ENCODE measurements at places on chromosomes 11 and 22.

DNA sequence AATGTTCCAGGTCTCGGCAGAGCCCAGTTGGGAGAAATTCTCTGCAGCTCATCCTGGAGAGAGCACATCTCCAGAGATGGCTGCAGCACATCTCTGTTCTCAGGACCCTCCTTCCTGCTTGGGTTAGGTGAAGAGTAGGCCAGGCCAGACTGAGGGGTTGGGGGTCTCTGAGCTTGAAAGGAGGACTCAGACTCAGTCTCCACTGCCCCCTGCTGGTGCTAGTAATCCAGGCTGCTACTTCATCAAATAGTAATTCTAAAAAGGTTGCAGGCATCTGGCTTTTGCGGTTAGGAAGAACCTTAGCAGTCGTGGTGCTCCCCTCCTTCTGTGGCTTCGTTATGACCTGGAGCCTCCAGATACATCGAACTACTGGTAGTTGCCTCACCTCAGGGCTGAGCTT lies 9.7 kb downstream of the TUB start:
- DNase-seq, result no peak

- DNase-seq, result no peak
Measured at GRCh38 chr11:1497600-1497999, 11.0 kb upstream of the MOB2 start.

GRCh38 chr11:14519597-14519916 lies 629 bp downstream of the PSMA1 start:
- no peak for DNase-seq

DNA sequence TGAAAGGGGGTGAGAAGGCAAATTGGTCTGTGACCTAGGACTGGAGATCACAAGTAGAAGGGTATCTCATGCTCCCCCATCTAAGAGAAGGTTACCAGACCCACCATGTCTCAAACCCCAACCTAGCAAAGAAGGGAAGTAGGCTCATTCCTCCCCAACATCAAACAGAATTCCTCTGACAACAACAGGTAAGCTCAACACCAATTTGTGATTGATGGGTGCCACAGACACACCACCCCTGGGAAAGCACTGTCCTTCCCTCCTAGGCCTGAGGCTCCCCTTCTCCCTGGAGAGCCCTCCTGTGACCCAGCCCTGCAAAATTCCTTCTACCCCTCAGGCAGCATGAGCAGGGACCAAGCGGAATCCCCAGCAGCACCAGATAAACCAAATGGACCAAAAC lies 154.3 kb downstream of the BUD13 start:
- no peak for DNase-seq

DNA sequence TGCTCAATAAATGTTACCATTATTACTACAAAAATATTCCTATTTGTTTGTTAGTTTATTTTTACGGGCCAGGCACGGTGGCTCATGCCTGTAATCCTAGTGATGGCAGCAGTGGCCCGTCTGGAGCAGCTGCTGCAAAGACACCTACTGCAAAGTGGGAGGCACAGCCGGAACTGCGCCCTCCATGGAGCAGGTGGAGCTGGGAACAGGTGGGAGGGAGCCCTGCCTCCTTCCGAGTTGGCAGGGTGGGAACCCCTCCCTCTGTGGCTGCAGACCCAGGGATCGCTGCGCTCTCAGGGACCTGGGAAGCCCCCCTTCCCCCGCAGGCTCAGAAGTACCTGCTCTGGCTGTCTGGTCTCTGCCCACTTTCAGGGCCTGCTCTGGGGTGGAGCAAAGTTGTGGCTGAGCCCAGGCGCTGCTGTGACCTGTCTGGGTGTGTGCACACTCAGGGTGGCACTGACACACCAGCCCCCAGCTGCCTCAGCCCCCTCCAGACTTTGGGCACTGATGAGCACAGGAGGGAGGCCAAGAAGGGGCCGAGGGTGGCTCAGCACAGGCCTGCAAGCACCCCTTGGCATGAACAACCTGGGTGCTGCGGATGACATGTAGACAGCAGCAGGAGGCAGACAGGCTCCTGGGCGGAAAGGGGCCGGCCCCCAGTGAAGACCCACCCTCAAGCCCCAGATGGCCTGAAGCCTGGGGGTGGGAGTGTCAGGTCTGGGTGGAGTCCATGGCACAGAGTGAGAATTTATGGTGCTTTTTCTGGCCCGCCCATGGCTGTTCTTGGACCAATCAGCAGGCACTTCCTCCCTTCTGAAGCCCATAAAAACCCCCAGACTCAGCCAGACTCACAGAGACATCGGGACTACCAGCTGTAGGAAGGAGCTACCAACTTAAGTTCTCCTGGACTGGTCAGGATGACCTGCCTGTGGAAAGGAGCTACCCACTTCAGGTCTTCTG lies 103.7 kb upstream of the CLMP start:
- no peak for DNase-seq
